ENCODE measurements at places on chromosomes 16 and 17.
A peak's percentile ranks its signal among the peaks of the same experiment; 100 is the strongest.

- no peak for DNase-seq
Observed at GRCh38 chr16:64278196-64278595, 843.7 kb downstream of the CDH11 start.

DNA sequence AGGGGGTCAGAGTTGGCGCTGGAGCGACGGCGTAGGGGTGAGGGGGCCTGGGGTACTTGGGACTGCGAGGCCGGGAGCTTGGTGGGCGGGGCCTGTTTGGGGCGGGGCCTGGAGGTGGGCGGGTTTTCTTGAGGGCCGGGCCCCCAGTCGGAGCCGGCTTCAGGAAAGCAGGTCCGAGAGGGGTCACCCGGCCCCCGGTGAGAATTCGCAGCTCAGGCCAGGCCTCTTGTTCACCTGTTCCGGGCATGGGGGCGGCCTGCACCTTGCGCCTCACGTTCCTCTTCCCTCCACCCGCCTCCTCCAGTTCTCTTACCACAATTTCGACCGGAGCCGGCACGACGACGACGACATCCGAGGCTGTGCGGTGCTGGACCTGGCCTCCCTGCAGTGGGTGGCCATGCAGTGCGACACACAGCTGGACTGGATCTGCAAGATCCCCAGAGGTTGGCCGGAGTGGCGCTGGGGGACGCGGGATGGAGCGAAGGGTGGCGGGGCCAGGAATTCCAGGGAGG, 52.5 kb downstream of the MRC2 start:
- no peak for DNase-seq

- no peak for DNase-seq
Observed at GRCh38 chr17:56111706-56112485, 41.4 kb upstream of the ANKFN1 start.

DNA sequence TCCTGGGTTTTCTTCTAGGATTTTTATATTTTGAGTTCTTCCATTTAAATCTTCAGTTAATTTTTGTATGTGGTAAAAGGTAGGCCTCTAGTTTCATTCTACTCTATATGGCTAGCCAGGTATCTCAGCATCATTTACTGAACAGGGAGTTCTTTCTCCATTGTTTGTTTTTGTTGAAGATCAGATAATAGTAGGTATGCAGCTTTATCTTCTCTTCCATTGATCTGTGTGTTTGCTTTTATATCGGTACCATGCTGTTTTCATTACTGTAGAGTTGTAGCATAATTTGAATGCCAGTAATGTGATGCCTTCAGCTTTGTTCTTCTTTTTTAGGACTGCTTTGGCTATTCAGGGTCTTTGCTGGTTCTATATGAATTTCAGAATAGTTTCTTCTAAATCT, 77.3 kb downstream of the USP22 start:
- peak; percentile 47 for DNase-seq

- DNase-seq: peak; percentile 66
Observed at GRCh38 chr16:25256695-25257469, 763 bp downstream of the ZKSCAN2 start.

GRCh38 chr17:63488851-63489250, 12.0 kb downstream of the ACE start:
- no peak for DNase-seq

- no peak for DNase-seq
Observed at GRCh38 chr16:55678161-55678821, 22.5 kb downstream of the SLC6A2 start.

All from NCI-H69 (cell line).